Psoas muscle (tissue), 8 donors: ENCODE measurements at places on chromosomes 16 and 17. TPM values are rescaled to one million over a fixed set of nuclear protein-coding genes. Genes with fewer than 3 reads are reported as not detected.

The C17orf100 gene
- 0.34 TPM for total RNA-seq

The PRSS53 gene
- total RNA-seq = 0.38 TPM

The PRSS8 gene
- not detected for total RNA-seq

The KRT39 gene
- total RNA-seq = not detected

The MT3 gene
- total RNA-seq = 10.5 TPM

The SENP3 gene
- 38.2 TPM for total RNA-seq

The AFMID gene
- total RNA-seq = 15.3 TPM

The CCDC144A gene
- total RNA-seq = 1.5 TPM

The TERB1 gene
- not detected for total RNA-seq

The AANAT gene
- not detected for total RNA-seq

The TBC1D28 gene
- not detected for total RNA-seq

The RUNDC3A gene
- total RNA-seq = not detected

The KCNAB3 gene
- total RNA-seq = 0.38 TPM

- no peak for DNase-seq
Measured at GRCh38 chr17:627051-627450, 87.6 kb downstream of the VPS53 start.

- no peak for DNase-seq
Measured at GRCh38 chr17:34633351-34633750, 54.0 kb downstream of the TMEM132E start.

- no peak for DNase-seq
Measured at GRCh38 chr16:56328276-56329022, 96.9 kb downstream of the AMFR start.

- no peak for DNase-seq
Measured at GRCh38 chr16:52298769-52299168, 248.2 kb downstream of the TOX3 start.

- DNase-seq = no peak
Measured at GRCh38 chr16:12655537-12655936, 148.2 kb downstream of the CPPED1 start.

GRCh38 chr17:60169921-60170817 is 20.4 kb downstream of the CA4 start:
- no peak for DNase-seq

DNA sequence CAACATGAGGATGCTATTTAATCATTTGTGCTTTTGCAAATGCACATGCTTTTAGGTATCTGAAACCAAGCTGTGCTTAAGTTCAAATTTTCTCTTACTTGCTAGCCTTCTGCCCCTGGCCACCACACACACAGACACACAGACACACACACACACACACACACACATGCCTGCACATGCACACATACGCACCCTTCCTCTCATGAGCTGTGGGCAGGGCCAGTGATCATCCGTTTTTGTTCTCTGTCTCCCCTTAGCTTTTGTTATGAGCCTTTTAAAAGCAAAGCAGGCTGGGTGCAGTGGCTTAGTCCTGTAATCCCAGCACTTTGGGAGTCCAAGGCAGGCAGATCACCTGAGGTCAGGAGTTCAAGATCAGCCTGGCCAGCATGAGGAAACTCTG is 34.2 kb downstream of the CD300LF start:
- no peak for DNase-seq

- no peak for DNase-seq
Measured at GRCh38 chr17:81843713-81844326, 9.0 kb upstream of the PPP1R27 start.

DNA sequence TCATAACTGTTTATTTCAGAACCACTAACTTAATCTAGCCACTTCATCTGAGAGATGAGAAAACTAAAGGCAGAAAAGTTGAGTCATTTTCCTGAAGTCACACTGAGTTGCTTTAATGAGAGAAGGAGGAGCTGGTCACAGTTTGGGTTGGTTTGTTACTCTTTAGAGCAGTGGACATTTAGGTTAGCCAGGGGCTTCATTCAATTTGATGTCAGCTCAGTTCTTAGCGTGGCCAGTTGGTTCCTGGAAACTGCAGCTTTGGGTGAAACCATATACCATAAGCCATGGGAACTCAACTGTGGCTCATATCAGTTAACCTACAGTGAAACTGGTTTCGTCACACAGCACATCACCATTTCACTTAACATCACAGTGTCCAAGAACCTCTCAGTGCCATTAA is 59.2 kb upstream of the ADORA2B start:
- no peak for DNase-seq

- no peak for DNase-seq
Measured at GRCh38 chr17:54439816-54440215, 460.8 kb upstream of the TOM1L1 start.

DNA sequence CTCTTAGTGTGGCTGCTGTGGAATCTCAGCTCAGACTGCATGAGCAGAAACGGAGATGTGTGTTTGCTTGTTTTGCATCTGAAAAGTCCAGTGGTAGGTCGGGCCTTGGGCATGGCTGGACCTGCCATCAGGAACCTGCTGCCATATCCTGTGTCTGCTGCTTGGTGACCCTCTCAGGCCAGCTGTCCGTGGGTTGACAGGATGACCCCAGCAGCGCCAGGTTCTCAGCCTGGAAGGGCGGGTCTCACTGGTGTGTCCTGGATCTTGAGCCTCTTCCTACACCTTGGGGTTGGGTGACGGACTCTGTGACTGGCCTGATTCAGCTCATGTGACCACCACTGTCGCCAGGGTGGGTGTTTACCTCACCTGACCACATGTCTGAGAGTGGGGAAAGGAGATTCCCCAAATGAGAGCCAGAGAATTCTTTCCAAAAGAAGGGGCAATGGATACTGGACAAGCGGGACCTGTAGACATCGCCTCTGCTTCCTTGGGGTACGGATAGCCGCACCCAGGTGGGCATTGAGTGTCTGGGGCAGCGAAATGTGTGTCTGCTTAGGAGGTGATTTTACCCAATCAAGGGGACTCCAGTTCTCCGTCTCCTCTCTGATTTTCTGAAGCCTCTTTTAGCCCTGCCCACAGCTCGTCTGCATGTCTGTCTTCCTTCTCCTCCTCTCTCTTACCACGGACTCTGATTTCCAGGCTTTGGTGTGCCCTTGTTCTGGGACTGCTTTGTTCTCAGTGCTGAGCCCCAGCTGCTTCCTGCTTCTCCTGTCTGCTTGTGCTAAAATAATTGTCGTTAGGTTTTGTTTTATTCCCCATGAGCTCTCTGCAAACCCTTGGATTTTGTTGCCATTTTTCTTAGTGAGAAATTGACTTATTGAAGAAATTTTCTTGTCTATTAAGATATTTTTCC is 399.7 kb downstream of the CPPED1 start:
- DNase-seq = no peak

- DNase-seq = no peak
Measured at GRCh38 chr16:59601452-59601851, 867.3 kb upstream of the GOT2 start.

DNA sequence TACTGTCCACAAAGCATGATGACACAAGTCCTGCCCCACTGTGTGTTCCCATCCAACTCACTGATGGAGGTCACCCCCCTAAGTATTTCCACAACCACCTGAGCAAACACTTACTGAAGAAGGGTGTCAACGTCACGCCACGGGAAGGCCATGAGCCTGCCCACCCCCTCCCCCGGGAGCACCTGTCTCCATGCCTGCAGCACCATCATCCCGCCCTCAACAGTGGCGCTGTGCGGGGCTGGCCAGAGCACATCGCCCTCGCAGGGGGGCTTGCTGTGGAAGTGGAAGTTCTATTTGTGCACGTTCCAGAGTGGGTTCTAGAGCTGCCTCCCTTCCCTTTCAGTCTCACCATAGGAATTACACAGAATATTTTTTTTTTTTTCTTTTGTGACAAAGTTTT is 4.3 kb upstream of the MBTPS1 start:
- no peak for DNase-seq

- peak; percentile 49 for DNase-seq
Measured at GRCh38 chr17:82350182-82351030, 8.6 kb upstream of the TEX19 start.

DNA sequence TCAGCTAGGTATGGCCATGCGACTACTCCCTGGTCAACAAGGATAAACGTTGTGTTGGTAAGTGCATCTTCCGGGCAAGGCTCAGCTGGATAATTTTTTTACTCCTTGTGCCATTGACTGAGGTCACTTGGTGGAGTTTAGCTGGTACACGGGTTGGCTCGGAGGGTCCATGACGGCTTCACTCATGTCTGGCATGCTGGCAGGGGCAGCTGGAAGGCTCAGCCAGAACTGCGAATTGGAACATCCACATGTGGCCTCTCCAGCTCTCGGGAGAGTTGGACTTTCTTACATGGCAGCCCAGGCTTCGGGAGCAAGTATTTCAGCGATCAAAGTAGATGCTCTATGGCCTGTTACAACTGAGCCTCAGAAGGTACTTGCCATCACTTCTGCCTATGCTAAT is 31.5 kb upstream of the CRYBA1 start:
- DNase-seq = no peak

- DNase-seq = no peak
Measured at GRCh38 chr17:16371742-16372141, 9.1 kb upstream of the UBB start.

GRCh38 chr16:4046221-4046620 is 70.0 kb downstream of the ADCY9 start:
- no peak for DNase-seq

GRCh38 chr16:83010776-83011720 is 384.3 kb downstream of the CDH13 start:
- no peak for DNase-seq

DNA sequence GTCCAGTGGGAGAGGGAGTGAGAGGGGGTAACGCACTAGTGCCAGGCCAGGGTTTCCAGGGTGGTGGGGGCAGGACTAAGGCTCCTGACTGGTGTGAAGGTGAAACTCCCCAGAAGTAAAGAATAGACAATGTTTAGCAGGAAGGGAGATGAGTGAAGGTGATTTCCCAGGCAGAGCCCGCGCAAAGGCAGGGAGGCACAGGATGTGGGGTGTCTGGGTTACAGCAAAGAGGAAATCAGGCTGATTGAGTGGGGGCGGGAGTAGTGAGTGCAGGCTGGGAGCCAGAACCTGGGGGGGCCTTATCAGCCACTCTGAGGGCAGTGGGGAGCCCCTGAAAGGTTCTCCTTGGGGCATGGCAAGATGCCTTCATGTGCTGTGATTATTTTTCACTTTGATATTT is 167.5 kb downstream of the UTP18 start:
- no peak for DNase-seq

GRCh38 chr17:50808888-50809287 is 26.5 kb upstream of the WFIKKN2 start:
- no peak for DNase-seq

GRCh38 chr17:26792486-26792885 is 501.4 kb upstream of the WSB1 start:
- no peak for DNase-seq

- no peak for DNase-seq
Measured at GRCh38 chr17:21174713-21175112, 39.2 kb downstream of the TMEM11 start.

- DNase-seq = no peak
Measured at GRCh38 chr16:85712801-85713200, 24.0 kb upstream of the GINS2 start.

GRCh38 chr16:13913374-13914292 is 6.3 kb upstream of the ERCC4 start:
- DNase-seq = no peak

DNA sequence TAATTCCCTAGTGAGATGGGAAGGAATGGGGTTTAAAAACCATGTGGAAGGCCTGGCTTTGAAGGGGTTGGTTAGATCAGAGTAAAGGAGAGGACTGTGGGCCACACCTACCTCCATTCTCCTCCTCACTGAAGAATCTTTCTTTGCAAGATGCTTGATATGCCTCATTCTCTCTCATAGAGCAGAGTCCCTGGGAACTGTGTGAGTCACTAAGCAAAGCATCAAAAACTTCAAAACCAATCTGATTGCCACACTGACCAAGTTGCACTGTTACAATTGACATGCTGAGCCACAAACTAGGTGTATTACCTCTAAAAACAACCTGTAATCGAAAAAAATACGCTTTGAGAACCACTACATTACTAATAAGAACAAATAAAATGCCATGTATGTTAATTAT is 2.0 kb downstream of the TUBD1 start:
- DNase-seq = no peak

- no peak for DNase-seq
Measured at GRCh38 chr16:52497067-52497816, 49.7 kb downstream of the TOX3 start.

DNA sequence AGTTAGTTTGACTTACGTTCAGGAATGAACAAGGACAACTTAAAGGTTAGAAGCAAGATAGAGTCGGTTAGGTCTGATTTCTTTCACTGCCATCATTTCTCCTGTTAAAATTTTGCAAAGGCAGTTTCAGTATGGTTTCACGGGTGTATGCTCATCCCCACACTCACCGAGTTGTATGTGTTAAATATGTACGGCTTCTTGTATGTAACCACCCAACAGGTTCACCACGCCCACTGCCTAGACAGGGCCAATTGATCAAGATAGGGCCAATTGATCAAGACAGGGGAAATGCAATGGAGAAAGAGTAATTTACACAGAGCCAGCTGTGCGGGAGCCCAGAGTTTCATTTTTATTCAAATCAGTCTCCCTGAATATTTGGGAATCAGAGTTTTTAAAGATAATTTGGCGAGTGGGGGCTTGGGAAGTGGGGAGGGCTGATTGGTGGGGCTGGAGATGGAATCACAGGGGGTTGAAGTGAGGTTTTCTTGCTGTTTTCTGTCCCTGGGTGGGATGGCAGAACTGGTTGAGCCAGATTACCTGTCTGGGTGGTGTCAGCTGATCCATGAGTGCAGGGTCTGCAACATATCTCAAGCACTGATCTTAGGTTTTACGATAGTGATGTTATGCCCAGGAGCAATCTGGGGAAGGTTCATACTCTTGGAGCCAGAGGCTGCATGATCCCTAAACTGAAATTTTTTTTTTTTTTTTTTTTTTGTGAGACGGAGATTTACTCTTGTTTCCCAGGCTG is 62.4 kb upstream of the PLCG2 start:
- no peak for DNase-seq

DNA sequence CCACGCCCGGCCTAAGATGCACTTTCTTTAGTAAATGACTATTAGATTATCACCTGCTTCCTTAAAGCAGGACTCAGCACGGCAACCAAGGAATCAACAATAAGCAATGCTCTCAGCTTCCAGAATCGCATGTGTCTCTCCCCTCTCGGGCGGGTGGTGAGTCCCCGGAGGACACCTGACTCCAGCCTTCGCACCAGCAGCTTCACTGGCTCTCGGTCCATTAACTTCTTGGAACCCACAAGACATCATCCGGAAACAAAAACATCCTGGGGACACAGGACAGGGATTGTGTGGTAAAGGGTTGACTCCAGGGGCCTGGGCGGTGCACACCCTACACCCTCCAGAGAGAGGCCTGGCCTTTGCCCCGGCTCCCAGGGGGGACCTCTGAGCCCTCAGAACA is 22.7 kb downstream of the UTS2R start:
- no peak for DNase-seq

DNA sequence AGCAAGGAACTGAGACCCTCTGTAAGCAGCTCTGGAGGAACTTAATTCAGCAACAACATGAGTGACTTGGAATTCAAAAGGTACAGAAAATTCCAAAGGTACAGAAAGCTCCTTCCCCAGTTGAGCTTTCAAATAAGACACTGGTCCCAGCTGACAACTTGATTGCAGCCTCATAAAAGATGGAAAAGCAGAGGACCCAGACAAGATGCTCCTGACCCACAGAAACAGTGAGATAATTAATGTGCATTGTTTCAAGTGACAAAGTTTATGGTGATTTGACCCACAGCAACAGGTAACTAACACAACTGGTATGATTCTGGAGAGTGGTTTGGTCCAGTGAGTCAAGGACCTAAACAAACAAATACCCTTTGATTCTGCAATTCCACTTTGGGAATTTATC is 15.2 kb upstream of the TMEM114 start:
- DNase-seq = no peak
